ENCODE measurements at places on chromosomes 6 and 20.
A peak's percentile ranks its signal among the peaks of the same experiment; 100 is the strongest.

GRCh38 chr20:22333885-22334545, 250.4 kb downstream of the FOXA2 start:
- peak; percentile 68 for DNase-seq

- no peak for DNase-seq
Observed at GRCh38 chr6:143516690-143517446, 5.3 kb upstream of the FUCA2 start.

DNA sequence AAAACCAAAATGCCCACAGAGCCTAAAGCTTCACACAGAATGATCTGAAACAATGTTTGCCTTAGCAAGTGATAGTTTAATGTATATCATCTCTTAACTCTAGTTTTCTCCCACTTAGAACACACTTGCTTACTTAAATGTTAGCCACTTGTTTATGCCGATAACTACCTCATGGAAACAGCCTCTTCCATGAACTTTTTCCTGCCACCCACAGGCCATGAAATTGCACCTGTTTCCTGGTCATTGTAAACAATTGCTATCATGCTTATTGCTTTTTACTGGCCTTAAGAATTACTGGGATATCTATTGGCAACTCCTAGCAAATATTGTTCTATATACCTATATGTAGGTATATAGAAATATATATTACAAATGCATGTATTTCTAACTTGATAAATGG, 231.1 kb downstream of the HDGFL1 start:
- no peak for DNase-seq

- no peak for DNase-seq
Observed at GRCh38 chr6:3892603-3893002, 43.4 kb downstream of the FAM50B start.

- no peak for DNase-seq
Observed at GRCh38 chr6:21523652-21524051, 69.9 kb upstream of the SOX4 start.

- DNase-seq = peak; percentile 13
Observed at GRCh38 chr6:41027241-41027640, 11.8 kb downstream of the UNC5CL start.

DNA sequence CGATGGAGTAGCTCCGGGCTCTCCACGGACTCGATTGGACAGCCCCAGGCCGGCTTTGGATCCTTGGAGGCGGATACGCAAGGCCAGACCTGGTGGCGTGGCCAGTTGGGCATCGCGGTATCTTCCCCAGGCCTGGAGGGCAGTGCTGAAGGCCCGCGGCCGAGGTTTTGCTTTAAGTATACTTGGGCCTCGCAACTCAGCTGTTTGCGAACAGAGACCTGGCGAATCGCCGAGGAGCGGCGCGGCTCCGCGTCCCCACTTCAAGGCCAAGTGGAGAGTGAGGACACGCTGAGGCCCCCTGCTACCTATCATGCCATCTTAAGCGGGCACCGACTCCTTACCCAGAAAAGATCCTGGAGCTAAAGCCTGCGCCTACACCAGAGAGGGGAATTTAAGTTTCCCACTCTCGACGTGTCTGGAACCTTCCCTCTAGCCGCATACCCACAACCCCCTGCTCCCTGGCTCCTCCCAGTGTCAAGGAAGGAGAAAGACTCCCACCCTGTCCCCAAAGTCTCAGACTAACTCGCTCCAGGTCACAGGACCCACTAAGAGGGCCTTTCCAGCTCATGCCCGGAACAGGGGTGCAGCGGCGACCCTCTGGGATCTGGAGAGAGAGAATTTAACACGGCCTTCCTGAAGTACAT, 4.1 kb downstream of the LINC00237 start:
- DNase-seq = no peak
